ENCODE measurements at places on chromosomes 7 and 10. TPM values are rescaled to one million over a fixed set of nuclear protein-coding genes. Genes with fewer than 3 reads are reported as not detected.

- H3K4me1 ChIP-seq = peaks cover 17% of the 10 kb centered on the region
- no peaks in the 10 kb centered on the region for H3K27me3 ChIP-seq
- H3K4me3 ChIP-seq = no peak overlapping the region
- DNase-seq = no peak
Measured at GRCh38 chr7:140541513-140542227, 62.4 kb upstream of the MKRN1 start.

- no peak for DNase-seq
- no peaks in the 10 kb centered on the region for H3K36me3 ChIP-seq
- H3K4me3 ChIP-seq = no peak overlapping the region
- peaks cover 13% of the 10 kb centered on the region for H3K4me1 ChIP-seq
Measured at GRCh38 chr7:106482091-106482490, 178.9 kb downstream of the CCDC71L start.

DNA sequence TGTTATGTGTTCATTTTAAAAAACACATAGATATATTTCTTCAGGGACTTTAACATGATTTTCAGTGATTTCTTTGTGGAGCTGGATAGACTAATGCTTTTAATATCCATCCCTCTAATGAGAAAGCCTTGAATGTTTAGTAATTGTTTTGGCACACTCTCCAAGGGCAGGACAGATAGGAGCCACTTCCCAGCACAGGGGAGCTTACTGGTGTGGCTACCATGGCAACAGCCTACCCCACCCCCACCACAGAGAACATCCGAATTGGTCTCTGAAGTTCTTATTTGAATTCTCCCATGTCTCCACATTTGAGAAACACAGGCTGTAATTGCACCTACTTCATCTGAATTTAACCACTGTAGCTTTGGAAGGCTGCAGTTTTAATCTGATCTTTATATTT is 87.7 kb downstream of the PRKG1 start:
- no peaks in the 10 kb centered on the region for H3K36me3 ChIP-seq
- no peaks in the 10 kb centered on the region for H3K27me3 ChIP-seq
- no peak overlapping the region for H3K27ac ChIP-seq
- DNase-seq = no peak

GRCh38 chr7:23003505-23004246 is 10.3 kb downstream of the HYCC1 start:
- no peaks in the 10 kb centered on the region for H3K36me3 ChIP-seq
- H3K27ac ChIP-seq = no peak overlapping the region
- no peak for DNase-seq
- H3K4me3 ChIP-seq = no peak overlapping the region
- peaks cover 10% of the 10 kb centered on the region for H3K4me1 ChIP-seq
- no peaks in the 10 kb centered on the region for H3K27me3 ChIP-seq

GRCh38 chr10:7159517-7159916 is 251.3 kb downstream of the SFMBT2 start:
- H3K36me3 ChIP-seq = peaks cover 15% of the 10 kb centered on the region
- no peak overlapping the region for H3K4me3 ChIP-seq
- no peak overlapping the region for H3K27ac ChIP-seq
- no peaks in the 10 kb centered on the region for H3K4me1 ChIP-seq

The GNGT1 gene
- not detected for total RNA-seq

DNA sequence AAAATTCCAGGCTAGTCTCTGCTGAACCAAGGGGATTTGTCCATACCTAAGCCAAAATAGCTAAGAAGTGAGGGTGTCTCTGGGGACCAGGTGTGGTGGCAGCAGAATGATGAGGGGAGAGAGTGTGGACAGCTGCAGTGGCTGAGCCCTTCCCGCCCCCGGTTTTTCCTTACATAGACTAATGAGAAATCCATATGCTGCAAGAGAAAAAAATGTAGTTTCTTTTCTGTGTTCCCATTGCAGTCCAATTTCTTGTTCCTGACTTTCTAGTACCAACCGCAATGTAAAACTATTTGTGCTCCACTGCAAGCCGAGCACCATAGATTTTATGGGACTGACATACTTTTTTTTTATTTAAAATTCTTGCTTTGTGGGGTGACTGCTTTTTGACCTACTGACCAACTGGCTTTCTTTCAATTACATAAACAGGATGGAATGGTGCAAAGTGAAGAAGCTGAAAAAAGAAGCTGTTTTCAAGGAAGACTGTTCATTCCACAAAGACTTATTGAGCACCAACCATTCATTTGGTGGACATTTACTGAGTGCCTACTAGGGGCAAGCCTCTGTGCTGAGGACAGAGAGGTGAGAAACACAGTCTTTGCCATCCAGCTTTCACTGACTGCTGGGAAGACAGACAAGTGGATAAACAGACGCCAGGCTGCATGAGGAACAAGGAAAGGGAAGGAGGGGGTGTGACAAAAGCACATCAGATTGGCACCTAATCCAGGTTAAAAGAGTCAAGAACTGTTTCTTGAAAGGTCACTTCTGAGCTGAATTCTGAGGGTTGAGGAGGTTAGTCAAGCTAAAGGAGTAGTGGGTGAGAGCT is 9.8 kb downstream of the CEP41 start:
- no peak overlapping the region for H3K27ac ChIP-seq
- no peaks in the 10 kb centered on the region for H3K36me3 ChIP-seq
- H3K27me3 ChIP-seq = no peaks in the 10 kb centered on the region
- no peak overlapping the region for H3K4me3 ChIP-seq

The SLC26A4 gene
- total RNA-seq = 0.26 TPM

GRCh38 chr7:74002474-74003017 is 25.4 kb upstream of the ELN start:
- H3K27ac ChIP-seq = no peak overlapping the region
- no peak for DNase-seq

The HMX2 gene
- not detected for total RNA-seq

GRCh38 chr10:73039635-73040034 is 57.0 kb downstream of the P4HA1 start:
- H3K36me3 ChIP-seq = peaks cover 4% of the 10 kb centered on the region
- peaks cover 6% of the 10 kb centered on the region for H3K4me1 ChIP-seq
- DNase-seq = no peak
- no peaks in the 10 kb centered on the region for H3K27me3 ChIP-seq
- H3K27ac ChIP-seq = no peak overlapping the region

DNA sequence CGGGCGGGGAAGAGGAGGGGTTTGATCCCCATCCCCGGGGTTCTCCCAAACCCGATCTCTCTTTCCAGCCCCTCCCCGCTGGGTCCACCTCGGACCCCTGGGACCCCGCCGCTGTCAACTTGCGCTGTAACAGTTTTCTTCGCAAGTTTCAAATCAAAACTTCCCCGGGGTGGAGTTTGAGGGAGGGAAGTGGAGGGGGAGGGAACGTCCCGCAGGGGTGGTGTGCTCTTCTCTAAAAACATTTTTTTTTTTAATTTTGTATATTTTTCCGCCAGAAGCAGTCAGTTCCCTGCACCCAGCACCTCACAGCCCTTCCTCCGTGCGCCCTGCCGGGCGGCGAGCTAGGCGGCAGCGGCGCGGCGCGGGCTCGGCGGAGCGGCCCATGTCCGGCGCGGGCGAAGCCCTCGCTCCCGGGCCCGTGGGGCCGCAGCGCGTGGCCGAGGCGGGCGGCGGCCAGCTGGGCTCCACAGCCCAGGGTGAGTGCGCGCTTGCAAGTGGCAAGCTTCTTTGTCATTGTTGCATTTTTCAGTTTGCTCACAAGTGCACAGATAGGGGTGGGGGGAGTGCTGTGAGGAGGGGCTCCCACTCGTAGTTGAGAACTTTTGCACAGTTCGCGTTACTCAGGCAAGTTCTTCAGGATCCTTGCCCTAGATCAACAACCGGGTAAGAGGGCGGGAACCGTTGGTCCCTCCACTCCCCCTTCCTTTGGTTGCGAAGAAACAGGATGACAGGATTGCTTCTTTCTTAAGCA is 933 bp downstream of the MDFIC start:
- H3K27me3 ChIP-seq = no peaks in the 10 kb centered on the region
- H3K4me3 ChIP-seq = peak overlapping the region; percentile 86
- peaks cover 26% of the 10 kb centered on the region for H3K4me1 ChIP-seq
- peak overlapping the region; percentile 87 for H3K27ac ChIP-seq
- no peaks in the 10 kb centered on the region for H3K36me3 ChIP-seq

GRCh38 chr10:44261710-44262455 is 123.0 kb downstream of the CXCL12 start:
- no peak overlapping the region for H3K4me3 ChIP-seq
- H3K27me3 ChIP-seq = no peaks in the 10 kb centered on the region
- no peaks in the 10 kb centered on the region for H3K36me3 ChIP-seq
- no peak for DNase-seq
- peak overlapping the region; percentile 65 for H3K27ac ChIP-seq

DNA sequence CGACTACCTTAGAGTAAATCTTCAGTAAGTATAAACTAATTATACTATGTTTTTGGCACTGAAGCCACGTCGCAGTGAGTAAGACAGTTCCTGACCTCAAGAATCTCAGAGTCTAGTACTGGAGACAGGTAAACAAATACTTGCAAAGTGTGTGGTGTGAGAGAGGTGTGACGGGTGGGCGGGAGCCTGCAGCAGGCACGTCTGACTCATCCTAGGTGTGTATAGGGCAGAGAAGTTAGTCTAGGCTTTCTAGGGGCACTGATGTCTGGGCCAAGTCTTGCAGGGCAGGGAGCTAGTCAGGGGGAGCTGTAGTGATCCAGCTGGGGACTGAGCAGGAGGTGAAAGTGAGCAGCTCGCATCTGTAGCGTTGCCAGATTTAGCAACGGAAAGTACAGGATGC is 35.9 kb upstream of the SFTPD start:
- peaks cover 39% of the 10 kb centered on the region for H3K4me1 ChIP-seq
- no peak overlapping the region for H3K27ac ChIP-seq
- DNase-seq = no peak
- peaks cover 3% of the 10 kb centered on the region for H3K27me3 ChIP-seq
- H3K4me3 ChIP-seq = no peak overlapping the region

Measured in suprapubic skin (tissue), 4 donors.